ENCODE measurements at places on chromosomes 1 and 21.

DNA sequence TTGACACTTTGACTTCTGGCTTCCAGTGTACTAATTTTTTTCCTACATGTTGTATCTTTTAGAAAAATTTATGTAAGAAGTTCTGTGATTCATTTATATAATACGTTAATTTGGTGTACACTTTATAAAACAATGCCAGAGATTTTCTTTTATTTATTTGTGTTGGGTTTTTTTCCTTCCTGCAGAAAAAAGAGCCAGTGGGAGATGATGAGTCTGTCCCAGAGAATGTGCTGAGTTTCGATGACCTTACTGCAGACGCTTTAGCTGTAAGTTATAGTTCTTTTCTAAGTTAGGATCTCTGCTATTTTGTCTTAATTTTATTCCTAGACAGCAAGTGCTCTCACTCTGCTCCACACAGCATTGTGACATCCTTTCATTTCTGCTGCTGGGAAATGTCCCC lies 14.4 kb downstream of the SARS1 start:
- no peak for DNase-seq

DNA sequence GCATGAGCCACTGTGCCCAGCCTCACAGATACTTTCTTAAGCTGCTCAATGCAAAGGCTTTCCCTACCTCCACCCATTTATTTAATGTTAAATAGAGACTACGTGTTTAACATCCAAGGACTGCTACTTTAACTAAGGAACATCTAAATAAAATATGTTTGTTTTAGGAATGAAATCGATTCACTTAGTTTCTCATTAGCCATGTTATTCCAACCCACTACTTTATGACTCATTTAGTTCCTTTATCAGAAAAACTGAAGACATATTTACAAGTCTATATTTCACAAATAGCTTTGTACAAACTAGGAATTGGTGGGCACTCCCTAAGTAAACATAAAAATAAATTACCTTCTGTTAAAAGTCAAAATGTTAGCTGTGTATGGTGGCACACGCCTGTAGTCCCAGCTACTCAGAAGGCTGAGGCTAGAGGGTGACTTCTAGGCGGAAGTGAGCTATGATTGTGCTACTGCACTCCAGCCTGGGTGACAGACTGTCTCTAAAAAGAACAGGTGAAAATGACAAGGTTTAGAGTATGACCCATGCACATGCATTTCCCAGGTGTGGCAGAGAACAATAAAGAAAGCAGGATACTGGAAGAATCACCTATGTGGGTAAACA lies 39.9 kb upstream of the AK4 start:
- no peak for DNase-seq

DNA sequence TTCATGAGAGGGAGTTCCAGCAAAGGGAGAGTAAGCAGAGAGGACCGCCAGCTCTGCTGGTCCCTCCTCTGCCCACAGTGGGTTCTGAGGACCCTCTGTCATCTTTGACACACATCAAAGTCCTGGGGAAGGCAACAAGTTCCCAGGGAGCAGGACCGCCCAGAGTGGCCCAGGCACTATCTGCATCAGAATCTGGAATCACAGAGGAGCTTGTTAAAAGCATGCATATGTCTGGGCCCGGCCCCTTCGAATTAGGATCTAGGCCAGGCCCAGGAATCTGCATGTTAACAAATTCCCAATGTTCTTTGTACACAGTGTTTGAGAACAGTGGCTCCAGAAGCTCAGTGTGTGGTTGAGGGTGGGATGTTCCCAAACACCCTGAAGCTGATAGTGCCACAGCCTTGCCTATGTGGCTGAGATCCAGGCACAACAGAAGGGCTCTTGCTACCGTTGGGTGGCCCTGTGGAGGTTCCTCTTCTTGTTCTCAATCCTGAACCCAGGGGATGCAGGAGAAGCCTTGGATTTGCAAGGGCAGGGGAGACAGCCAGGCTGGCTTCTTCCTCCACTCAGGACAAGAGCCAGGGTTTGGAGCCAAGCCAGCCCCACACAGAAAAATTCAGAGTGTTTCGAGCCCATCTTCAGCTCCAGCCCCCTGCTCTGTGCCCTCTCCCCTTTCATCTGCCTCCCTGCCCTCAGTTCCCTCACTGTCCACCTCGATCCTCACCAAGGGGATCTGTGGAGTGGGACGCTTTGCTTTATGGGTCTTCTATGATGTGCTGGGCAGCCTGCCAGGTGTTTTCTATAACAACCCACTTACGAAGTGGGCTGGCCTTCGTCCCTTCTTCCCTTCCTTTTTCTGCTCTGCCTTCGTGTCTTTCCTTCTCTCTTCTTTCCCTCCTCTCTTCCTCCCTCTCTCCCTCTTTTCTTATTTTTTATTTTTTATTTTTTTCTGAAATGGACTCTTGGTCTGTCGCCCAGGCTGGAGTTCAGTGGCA lies 129.0 kb upstream of the TMPRSS2 start:
- DNase-seq, result no peak

GRCh38 chr1:204110894-204111633 lies 38.1 kb downstream of the SOX13 start:
- no peak for DNase-seq

DNA sequence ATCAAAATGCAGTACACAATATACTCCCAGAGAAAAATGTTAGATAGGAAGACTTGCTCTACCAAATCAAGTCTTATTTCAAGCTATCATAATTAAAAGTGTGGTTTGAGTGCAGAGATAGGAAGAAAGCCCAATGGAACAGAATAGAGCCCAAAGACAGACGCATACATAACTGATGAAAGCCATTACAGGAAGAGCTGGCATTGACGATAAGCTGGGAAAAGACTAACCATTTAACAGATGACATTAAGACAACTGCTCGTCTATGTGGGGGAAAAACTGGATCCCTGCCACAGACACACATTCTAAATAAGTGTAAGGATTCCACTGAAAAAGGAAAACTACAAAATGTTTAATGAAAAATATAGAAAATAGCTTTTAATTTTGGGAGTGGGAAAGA lies 85.5 kb downstream of the NGF start:
- DNase-seq, result no peak

- DNase-seq, result no peak
Measured at GRCh38 chr1:204736836-204737235, 51.3 kb upstream of the LRRN2 start.

DNA sequence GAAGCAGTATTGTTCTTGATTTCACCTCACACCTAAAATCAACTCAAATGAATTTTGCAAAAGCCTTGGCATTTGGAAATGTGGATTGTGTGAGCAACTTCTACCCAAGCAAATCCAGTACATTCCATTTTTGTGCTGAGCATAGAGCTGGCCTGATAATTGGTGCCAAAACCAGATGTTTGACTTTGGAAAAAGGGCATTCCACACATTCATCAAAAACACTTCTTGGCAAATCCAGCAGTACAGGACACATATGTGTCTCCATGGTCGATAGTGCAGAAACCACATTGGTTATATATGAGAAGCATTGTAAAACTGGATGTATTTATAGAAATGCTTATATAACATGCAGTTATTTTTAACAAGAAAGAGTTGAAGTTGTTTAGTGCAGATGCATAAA lies 210.4 kb downstream of the KCNK2 start:
- DNase-seq, result no peak

- no peak for DNase-seq
Measured at GRCh38 chr1:55724551-55725325, 509.6 kb upstream of the USP24 start.

GRCh38 chr1:41927118-41927517 lies 8.4 kb upstream of the HIVEP3 start:
- DNase-seq, result no peak

- no peak for DNase-seq
Measured at GRCh38 chr1:192817246-192817645, 8.4 kb downstream of the RGS2 start.

- no peak for DNase-seq
Measured at GRCh38 chr1:96208428-96208827, 513.2 kb upstream of the PTBP2 start.

- no peak for DNase-seq
Measured at GRCh38 chr1:93740601-93741031, 59.0 kb upstream of the BCAR3 start.

DNA sequence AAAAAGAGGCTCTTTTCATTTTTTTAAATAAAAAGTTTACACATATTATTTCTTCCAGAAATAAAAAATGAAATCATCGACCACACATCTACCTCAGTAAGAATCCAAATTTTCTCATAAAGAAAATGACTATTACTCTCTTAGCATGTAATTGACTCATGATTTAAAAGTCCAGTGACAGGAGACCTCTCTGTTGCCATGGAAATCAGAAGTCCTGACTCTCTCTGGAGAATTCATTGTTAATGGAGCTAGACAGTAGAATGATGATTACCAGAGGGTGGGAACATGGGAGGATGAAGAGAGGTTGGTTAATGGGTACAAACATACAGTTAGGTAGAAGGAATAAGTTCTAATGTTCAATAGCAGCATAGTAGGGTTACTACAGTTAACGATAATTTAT lies 5.0 kb upstream of the CLCA4 start:
- no peak for DNase-seq

- peak; percentile 13 for DNase-seq
Measured at GRCh38 chr1:51627672-51628071, 10.8 kb downstream of the OSBPL9 start.

GRCh38 chr1:38559446-38560165 lies 300.0 kb downstream of the RRAGC start:
- peak; percentile 80 for DNase-seq

DNA sequence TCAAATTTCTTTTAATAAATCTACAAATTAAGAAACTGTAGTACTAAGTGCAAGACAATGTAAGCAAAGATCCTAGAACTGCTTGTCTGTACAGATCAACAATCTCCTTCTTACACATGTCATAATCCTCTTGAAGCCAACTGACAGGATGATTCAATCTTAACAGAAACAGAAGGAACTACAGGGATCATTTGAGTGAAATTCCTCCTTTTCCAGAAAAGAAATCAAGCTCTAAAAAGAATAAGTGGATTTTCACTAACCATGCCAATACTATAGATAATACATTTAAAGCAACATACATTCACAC lies 53.2 kb downstream of the RAB3GAP2 start:
- no peak for DNase-seq

GRCh38 chr1:111920221-111921024 lies 69.0 kb downstream of the KCND3 start:
- DNase-seq, result no peak

DNA sequence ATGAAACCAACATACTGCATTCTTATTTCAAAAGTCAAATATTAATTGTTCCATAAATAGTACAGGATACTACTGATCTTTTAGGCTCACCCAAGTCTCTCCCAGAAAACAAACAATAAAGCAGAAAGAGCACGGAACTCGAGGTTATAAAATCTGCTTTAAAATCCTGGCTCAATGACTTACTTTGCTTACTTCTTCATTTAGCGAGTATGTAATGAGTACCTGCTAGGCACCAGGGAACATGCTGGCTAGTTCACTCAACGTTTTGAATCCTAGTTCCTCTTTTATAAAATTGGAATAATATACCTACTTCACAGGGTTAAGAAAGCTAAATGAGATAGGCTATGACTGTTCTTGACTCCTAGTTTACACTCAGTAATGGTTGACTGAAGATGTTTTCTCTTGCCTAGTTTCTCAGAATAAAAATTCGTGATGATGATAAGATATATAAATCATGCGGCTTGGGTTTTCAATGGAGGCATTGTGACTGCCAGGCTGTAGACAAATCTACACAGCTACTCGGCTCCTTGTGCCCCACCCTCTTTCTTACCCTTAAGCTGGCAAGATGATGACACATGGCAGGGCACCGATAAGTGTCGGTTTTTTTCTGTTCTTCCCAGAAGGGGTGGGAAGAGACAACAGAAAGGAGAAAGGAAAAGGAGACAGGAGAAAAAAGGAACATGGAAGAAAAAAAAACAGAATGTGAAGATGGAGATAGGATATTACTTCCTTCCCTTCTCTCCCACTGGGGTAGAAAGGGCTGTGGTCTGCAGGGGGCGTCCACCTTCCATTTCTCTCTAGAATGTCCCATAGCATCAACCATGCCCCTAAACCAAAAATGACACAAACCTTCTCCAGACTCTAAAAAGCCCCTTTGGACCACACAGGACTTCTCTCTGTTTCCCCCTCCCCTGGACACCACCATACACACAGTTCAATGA lies 507.1 kb downstream of the SMYD3 start:
- DNase-seq, result peak; percentile 6

- no peak for DNase-seq
Measured at GRCh38 chr1:223421025-223421424, 27.8 kb downstream of the CCDC185 start.

DNA sequence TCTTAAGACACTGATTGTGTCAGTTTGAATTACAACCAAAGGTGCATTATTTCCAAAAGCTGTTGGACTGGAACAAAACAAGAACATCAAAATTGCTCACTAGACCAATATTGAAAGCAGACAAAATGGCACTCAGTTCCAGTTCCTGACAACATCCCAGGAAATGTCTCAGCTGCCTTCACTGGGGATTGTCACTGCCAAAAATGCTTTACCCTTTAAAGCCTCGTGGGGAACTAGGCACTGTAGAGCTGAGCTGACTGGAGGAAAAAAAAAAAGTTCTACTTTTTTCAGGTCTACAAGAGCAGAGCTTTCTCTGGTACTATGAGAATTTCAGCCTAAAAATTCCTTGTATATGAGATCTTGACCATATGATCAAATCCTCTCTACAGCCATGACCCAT lies 21.9 kb downstream of the GPR52 start:
- no peak for DNase-seq

DNA sequence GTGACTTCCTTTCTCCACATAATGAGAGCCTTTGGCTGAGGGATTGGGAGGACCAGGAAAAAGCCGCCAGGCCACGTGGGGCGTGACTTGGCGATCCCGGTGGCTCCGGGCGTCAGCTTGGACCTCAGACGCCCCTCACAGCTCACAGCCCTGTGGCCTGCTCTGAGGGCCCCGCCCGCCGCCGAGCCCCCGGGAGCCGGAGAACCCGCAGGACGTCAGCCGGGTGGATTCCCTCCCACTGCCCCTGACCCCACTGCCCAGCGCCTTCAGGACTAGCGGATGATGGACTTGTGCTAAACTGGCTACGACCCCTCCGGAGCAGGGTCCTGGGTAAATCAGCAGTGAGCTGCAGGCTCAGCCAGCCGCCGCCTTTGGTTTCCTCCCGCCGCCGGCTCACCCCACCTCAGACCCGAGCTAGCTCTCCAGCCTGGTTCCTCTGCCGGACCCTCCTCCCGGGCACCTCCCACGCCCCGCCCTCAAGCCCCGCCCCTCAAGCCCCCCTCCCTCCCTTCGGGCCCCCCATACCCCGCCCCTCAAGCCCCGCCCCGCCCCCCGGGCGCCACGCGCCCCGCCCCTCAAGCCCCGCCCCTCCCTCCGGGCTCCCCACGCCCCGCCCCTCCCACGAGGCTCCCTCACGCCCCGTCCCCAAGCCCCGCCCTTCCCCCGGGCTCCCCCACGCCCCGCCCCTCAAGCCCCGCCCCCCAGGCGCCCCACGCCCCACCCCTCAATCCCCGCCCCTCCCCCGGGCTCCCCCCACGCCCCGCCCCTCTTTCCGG lies 10.0 kb upstream of the FAAP20 start:
- DNase-seq, result peak; percentile 98

- DNase-seq, result no peak
Measured at GRCh38 chr1:207919523-207920170, 8.7 kb upstream of the CD34 start.

DNA sequence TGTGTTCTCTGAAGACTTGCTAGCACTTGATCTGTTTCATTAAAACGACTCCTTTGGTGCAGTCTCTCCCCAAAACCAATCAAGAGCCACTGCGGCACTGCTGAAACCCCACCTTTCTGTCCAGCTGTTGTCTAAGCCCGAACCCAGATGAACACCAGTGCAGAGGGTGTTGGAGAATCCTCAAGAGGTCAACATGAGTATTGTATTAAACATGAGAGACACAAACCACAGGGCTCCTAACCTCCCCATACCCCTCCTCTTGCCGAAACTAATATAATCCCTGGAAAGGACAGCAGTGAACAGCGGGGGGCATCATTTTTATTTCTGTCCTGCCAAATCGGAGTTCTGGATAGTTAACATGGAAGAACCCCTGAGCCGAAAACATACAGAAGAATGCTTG lies 333.9 kb downstream of the CAMTA1 start:
- DNase-seq, result no peak
